ENCODE measurements at places on chromosomes 1 and 21. TPM values are rescaled to one million over a fixed set of nuclear protein-coding genes. Genes with fewer than 3 reads are reported as not detected.

DNA sequence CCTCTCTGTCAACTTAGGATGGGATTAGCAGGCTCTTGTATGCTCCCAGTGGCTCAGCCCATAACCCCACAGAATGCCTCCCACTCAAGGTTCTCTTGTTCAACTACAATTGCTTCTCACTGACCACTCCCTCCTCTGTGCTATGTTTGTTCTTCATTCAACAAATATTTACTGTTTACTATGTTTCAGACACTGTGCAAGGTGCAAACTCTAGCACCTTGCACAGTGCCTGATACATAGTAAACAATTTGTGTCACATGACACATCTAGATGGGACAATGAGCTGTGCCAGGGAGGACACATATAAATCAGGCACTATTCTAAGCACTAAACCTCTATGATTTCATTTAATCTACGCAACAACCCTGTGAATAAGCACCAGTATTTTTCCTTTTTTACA is 15.4 kb downstream of the ATP1A2 start:
- no peaks in the 10 kb centered on the region for H3K4me1 ChIP-seq
- no peak for DNase-seq
- H3K4me3 ChIP-seq: no peak overlapping the region

UTS2 gene
- not detected for total RNA-seq

DNA sequence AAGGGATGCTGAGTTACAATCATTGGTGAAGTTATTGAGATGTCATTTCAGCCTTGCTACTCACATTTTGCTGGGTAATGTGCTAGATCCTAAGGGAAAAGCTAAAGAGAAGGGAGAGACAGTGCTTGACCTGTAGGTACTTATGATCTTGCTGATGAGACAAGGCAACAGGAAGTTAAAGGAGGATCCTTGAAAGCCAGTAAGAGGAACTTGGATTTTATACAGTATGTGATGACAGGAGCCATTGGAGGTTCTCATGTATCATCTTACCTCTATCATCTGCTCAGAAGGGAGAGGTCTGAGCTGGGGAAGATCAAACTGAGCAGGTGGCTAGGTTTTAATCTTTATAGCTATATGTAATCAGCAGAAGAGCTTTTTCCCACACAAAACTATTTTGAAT is 6.3 kb downstream of the APOBEC4 start:
- no peak for DNase-seq
- no peaks in the 10 kb centered on the region for H3K36me3 ChIP-seq
- H3K27ac ChIP-seq: no peak overlapping the region
- no peaks in the 10 kb centered on the region for H3K27me3 ChIP-seq

SLC19A2 gene
- total RNA-seq: 10.6 TPM

IFI44L gene
- 7.4 TPM for total RNA-seq

RGS8 gene
- not detected for total RNA-seq

DNA sequence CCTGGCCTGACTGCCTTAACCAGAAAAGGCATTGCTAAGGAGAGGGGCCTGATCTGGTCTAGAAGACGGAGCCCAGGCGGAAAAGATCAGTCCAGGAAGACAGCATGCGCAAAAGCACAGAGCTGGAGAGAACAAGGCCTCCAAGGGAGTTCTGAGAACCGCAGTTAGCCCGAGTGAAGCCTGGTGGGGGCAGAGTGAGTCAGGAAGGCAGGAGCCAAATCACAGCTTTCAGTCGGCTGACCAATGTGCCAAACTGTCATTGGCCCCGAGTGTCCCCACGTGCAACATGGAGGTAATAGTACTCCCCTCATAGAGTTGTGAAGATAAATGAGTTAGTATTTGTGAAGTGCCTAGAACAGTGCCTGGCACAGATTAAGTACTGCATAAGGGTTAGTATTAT is 1.2 kb upstream of the TSPAN2 start:
- no peaks in the 10 kb centered on the region for H3K36me3 ChIP-seq
- peak overlapping the region; percentile 74 for H3K27ac ChIP-seq
- DNase-seq: no peak
- H3K4me1 ChIP-seq: no peaks in the 10 kb centered on the region

DNA sequence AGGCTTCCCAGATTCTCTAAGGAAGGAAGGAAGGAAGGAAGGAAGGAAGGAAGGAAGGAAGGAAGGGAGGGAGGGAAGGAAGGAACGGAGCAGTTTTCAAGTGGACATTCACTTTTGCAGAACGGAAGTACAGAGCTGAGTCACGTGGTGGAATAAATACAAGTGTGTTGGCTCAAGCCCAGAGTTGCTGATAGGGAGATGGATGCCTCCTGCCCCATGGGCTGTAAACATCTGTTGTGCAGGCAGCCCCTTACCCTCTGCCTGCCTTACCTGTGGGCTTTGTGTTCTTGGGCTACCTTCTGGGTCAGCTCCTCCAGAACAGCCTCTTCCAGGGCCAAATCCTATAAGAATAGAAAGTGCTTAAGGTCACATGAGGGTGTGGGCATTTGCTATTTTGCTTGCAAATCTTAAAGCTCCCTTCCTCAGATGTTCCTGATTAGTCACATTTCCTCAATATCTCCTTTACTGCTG is 121.7 kb downstream of the SMYD2 start:
- no peak for DNase-seq
- no peaks in the 10 kb centered on the region for H3K4me1 ChIP-seq
- no peaks in the 10 kb centered on the region for H3K36me3 ChIP-seq
- no peaks in the 10 kb centered on the region for H3K27me3 ChIP-seq

GRCh38 chr1:8109216-8109615 is 83.1 kb upstream of the ERRFI1 start:
- no peak overlapping the region for H3K4me3 ChIP-seq
- H3K4me1 ChIP-seq: no peaks in the 10 kb centered on the region
- DNase-seq: no peak
- no peaks in the 10 kb centered on the region for H3K27me3 ChIP-seq
- no peak overlapping the region for H3K27ac ChIP-seq
